ENCODE measurements at places on chromosomes 1 and 21.

- DNase-seq: no peak
Measured at GRCh38 chr1:153794624-153795329, 19.6 kb downstream of the SLC27A3 start.

DNA sequence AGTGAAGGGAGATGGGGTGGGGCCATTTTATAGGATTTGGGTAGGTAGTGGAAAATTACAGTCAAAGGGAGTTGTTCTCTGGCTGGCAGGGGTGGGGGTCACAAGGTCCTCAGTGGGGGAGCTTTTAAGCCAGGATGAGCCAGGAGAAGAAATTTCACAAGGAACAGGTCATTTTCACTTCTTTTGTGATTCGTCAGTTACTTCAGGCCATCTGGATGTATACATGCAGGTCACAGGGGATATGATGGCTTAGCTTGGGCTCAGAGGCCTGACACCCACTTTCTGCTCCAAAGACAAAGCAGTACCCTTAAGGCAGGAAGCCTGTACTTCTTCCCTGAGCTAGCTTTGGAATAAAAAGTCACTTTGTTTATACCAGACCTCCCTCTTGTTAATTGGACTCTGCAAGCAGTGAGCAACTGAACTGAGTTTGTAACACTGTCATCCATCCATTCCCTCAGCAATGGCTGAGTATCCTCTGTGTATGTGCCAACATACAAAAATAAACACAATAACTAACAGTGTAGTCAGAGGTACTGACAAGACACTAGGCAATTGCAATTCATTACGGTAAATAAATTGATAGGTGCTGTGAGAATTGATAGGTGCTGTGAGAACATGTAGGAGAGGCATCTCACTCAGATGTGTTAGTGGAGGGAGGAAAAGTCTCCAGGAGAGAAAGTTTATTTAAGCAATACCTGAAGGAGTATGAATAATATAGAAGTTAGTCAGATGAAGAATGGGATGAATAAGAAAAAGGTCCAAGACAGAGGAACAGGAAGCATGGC lies 14.7 kb upstream of the RGS2 start:
- DNase-seq: no peak

DNA sequence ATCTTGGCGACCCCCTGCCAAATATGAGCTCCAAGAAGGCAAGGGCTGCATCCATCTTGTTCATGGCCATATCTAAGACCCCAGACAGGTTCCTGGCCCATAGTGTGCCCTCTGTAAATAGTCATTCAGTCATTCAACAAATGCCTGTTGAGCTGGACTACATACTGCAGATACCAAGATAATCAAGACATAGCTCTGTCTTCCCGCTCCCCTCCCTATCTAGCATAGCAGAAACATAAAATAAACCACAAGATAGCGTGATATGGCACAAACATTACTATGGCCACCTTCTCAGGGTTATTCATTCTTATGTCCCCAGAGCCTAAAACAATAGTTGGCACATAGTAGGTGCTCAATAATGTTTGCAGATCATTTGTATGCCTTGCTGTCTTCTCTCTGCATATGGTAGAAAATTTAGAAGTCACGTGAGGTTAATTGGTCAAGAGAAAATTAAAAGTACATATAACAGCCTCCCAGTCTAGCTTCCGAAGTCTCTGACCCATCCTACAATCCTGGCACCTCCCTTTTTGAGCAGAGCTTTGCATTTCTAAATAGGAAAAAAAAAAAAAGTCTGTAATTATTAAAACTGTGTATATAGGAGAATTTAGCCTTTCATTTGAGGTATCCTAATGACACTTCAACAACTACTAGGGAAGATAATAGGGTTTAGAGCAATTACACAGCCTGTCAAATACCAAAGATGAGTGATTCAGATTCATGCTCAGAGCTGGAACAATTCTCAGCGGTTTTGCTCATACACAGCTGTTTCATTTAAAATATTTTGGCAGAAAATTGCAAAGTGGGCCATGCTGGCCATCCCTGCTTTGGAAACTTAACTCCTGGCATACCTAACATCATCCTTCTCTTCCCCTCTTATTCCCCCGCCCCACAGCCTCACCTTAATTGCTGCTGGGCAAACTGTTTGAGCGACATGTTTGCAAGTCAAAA lies 219.0 kb downstream of the KAZN start:
- no peak for DNase-seq

DNA sequence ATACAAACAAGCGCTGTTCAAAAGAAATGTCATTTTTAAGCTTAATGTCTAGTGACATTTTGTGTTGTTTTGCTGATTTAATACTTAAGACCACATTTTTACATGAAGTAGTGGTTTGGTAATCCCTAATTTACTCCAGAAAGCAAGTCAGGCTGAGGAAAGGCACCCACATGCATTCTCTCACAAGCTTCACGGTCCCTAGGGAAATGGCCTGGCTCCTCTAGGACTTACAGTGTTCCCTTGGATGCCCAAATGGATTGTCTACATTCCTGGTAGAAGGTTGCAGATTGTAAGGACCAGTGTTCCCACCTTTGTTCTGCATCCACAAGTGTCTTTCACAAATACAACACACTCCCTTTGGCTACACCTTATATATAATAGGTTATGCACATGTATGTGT lies 9.5 kb downstream of the GPSM2 start:
- DNase-seq: no peak

DNA sequence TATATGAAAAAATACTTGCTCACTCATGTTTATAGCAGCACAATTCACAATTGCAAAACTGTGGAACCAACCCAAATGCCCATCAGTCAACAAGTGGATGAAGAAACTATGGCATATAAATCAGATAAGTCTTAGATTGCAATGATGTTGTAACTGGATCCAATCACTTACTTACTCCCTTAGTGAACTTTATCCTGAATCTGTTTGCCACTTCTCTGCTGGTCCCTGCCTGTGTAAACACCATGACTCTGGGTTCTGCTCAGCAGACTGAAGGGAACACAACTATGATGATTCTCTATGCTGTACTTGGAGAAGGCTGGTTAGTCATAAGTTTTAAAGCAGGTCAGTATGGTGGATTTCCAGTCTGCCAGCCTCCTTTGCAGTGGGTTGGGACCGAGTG lies 391.2 kb downstream of the RWDD3 start:
- DNase-seq: no peak

DNA sequence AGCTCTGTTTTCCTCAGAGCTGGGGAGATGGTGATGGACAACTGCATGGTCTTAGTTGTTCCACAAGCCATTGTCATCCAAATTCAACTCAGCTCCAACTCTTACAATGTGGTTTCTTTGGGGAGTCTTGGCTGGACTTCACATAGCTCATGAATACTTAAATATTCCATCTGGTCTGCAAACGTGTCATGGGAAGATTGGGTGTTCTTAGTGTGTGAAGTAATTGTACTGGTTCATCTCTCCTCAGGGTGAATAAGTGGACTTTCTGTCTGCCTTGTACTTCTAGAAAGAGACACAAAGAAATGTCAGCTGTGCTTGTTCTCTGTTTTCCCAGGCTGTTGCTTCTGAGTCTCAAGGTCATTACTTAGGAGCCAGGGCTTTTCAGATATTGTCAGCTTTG lies 106.6 kb downstream of the VPS13D start:
- no peak for DNase-seq

- no peak for DNase-seq
Measured at GRCh38 chr1:94428441-94428840, 10.3 kb downstream of the ABCD3 start.

DNA sequence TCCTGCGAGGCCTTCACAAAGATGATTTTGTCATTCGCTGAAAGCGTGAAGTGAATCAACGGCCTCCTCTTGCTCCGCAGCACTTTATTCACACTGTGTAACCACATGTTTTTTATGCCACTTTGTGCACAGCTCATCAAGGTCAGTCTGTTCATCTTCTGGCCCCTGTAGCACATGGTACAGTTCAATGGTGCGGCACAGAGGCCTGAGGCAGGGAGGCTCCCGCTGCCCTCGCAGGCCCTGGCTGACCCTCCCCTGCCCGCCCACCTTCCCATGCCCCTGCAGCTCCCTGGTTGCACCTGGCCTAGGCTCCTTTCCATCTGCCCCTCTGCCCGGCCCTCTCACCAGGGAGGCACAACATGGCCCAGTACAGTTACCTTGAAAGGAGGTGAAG lies 87.5 kb downstream of the CD247 start:
- DNase-seq: no peak

DNA sequence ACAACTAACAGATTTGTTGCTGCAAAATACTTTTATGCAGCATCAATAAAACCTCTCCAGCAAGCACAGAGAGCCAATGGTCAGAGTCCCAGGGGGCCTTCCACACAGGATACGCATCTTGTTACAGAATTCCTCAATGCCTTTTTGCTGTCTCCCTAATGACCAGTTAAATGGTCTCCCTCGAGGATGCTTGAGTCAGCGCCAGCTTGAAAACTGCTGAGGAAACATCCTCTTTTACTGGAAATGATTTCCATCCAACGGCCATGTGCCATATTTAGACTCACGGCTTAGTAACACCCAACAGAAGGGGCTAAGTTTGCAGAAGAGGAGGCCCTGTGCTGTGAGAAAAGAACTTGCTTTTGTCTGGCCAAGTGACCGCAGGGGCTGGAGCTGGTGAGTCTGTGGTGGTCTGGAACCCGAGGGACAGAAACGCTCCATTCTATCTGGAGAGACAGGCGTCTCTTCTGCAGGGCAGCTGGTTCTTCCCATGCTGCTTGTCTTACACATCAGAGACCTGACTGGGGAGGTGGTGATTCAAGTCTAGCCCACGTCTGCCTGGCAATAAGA lies 496.4 kb downstream of the SETD4 start:
- no peak for DNase-seq

DNA sequence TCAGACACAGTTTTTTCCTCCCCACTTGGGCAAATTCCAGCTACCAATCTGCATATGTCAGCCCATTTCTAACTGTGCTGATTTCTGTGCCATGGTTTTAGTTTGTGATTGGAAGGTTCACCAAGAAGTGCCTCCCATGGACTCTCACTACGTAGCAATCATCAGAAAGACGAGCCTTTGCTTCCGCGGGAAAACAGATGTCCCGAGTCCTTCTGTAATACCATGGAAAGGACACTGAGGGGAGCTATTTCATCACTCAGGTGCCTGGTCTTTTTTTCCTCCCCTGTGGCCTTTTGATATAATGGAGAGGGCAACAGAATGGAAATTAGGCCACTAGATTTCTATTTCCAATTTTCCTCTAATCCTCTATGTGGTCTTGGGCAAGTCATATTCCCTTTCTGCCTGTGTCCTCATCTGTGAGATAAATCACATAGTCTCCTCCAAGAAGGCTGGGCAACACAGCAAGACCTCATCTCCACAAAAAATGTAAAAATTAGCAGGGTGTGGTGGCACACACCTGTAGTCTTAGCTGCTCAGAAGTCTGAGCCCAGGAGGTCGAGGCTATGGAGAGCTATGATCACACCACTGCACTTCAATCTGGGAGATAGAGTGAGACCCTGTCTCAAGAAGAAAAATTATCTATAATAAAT lies 24.8 kb downstream of the LEMD1 start:
- DNase-seq: peak; percentile 86

DNA sequence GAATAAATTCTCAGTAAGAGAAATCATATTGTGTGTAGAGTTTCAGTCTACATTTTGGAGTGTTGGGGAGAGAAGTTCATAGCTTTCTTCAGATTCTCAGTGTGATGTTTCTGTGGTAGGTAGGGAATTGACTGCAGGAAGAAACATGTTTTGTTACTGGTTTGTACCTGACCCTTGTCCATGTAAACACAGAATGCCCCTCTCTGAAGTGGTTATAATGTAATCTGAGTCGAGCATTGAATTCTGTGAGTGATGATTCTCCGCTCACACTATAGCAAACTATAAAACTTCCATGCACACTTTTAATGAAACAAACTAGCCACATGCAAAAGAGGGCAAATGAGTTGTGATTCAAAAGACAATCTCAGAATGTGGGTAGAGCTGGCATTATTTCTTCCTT lies 433.2 kb downstream of the USP25 start:
- DNase-seq: no peak

- no peak for DNase-seq
Measured at GRCh38 chr1:43204394-43204793, 32.3 kb downstream of the CFAP57 start.

DNA sequence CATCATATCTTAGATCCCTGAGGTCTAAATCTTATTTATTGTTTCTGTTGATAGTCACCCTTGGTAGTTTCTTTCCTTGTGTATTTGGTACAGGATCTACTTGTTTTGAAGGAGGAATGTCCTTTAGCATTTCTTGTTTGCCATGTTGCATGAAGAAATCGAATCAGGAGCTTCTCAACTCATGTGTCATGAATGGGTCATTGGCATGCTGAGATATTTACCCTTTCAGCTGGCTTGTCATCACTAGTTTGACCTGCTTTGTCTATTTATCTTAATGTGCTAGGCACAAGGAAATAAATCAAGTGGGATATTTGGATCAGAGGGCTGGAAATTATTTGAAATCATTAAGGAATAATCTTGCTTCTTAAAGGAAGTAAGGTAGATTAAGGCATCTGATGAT lies 23.8 kb downstream of the THEM4 start:
- peak; percentile 87 for DNase-seq

DNA sequence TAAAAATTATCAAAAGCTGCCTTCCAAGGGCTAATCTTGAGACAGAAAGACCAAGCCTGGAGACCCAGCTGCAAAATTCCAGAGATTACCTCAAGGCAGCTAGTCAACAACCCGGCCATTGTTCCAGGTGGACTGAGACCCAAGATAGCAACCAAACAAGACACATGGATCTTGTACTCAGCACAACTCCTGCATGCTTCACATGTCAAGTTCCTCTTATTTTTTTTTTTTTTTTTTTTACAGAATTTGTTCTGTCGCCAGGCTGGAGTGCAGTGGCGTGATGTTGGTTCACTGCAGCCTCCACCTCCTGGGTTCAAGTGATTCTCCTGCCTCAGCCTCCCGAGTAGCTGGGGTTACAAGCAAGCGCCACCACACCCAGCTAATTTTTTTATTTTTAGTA lies 40.1 kb downstream of the CD2 start:
- DNase-seq: no peak

- peak; percentile 48 for DNase-seq
Measured at GRCh38 chr1:9400425-9401079, 107.9 kb downstream of the SPSB1 start.

- no peak for DNase-seq
Measured at GRCh38 chr1:235925016-235925415, 58.3 kb upstream of the LYST start.

GRCh38 chr1:211761400-211761799 lies 69.2 kb downstream of the LPGAT1 start:
- DNase-seq: no peak

DNA sequence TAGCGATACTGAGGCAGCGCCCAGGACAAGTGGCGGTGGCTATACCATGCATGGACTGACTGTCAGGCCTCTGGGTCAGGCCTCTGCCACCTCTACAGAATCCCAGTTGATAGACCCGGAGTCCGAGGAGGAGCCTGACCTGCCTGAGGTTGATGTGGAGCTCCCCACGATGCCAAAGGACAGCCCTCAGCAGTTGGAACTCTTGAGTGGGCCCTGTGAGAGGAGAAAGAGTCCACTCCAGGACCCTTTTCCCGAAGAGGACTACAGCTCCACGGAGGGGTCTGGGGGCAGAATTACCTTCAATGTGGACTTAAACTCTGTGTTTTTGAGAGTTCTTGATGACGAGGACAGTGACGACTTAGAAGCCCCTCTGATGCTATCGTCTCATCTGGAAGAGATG lies 3.2 kb upstream of the IL10RB start:
- DNase-seq: no peak

Data from PC-3 (cell line).